Stimulated activated CD4-positive, alpha-beta T cell treated with anti-CD3 and anti-CD28 coated beads, Interleukin-12 subunit alpha, Interleukin-12 subunit beta, amount 100 ng/mL, for 4 hours (primary cell): ENCODE measurements at places on chromosomes 3 and 15.

- DNase-seq = no peak
Observed at GRCh38 chr15:96858694-96859093, 528.2 kb downstream of the NR2F2 start.

DNA sequence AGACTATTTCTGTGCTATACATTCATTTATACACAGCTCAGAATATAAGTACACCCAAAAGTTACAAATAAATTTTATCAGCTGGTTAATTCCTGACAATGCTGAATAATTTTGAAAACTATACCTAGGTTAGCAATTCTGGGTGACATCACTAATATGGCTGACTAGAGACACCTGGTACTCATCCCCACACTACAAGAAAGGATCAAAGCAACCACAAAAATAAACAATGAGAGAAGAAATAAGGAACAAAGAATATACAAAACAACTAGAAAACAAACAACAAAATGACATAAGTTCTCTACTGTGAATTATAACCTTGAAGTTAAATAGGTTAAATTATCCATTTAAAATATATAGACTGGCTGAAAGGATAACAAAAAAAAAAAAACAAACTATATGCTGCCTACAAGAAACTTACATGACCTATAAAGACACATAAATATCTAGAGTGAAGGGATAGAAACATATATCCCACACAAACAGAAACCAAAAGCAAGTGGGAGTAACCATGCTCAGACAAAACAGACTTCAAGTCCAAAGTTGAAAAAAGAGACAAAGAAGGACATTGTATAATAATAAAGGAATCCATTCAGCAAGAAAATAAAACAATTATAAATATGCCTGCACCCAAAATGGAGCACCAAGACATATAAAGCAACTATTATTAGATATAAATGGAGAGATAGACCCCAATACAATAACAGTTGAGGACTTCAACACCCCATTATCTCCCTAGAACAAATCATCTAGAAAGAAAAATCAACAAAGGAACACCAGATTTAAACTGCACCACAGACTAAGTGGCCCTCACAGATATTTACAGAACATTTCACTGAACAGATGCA, 57.8 kb downstream of the IMPG2 start:
- no peak for DNase-seq

DNA sequence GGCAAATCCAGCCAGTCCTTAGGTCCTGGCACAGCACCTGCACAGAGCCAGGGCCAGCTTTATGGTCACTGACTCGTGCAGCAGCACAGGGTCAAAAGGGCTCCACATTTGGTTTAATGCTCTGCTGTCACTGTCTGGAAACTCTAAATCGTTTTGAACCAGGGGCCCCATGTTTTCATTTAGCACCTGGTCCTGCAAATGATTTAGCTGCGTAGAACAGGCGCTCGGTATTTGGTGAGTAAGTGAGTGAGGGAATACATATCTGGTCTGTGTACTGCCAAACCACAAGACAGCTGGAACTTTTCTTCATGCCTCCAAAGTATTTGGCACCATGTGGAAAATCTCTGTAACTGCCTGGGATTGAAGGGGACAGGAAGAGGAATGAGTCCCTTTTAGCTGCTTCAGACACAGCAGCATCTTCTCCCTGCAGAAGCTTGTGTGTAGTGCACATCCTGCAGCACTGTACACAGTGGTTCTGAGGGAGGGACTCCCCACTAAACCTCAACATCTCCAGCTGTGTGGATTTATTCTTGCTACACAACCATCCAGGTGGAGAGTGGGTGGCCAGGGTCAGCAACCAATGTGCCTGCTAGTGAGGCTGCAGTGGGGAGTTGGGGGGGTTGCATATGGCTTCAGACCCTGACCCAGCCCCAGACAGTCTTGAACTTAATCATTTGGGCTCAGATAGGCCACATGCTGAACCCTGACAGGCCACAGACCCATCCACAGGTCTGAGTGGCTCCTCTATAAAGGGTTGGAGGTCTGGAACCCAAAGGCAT, 1.1 kb downstream of the SH2D7 start:
- no peak for DNase-seq

DNA sequence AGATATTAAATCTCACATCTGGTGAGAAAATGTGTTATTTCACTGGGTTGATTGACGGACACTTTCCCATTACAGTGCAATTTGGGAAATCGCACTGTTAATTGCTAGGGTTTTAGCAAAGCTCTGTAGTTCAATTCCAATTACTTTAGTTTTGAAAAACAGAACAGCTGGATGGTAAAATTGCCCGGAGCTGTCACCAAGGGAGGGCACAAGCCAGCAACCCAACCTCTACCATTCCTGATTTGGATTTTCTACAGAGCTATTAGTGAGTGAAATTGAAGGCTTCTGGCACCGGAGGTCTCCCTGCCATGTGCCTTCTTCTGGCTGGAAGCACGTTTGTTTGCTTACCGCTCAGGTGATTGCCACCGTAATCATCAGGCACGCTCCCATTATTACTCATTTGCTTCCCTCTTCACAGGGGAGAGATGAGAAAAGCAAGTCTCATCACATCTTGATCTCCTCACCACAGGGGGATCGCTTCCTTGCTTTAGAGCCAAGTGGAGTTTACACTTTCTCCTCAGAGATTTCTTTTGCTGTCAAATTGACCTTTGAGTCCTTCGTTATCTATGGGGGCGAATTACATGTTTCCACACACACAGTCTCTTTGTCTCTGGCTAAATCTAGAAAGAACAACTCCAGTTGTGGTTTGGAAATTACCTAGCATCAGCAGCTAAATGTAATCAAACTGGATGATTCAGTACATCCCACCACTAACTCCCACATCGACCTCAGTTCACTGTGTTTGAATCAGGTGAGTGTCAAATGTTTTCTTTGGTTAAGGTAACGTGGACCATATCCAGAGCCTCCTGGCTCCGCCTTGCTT, 421.7 kb upstream of the GOLIM4 start:
- no peak for DNase-seq

GRCh38 chr15:73303636-73304035, 65.1 kb downstream of the HCN4 start:
- DNase-seq = no peak

DNA sequence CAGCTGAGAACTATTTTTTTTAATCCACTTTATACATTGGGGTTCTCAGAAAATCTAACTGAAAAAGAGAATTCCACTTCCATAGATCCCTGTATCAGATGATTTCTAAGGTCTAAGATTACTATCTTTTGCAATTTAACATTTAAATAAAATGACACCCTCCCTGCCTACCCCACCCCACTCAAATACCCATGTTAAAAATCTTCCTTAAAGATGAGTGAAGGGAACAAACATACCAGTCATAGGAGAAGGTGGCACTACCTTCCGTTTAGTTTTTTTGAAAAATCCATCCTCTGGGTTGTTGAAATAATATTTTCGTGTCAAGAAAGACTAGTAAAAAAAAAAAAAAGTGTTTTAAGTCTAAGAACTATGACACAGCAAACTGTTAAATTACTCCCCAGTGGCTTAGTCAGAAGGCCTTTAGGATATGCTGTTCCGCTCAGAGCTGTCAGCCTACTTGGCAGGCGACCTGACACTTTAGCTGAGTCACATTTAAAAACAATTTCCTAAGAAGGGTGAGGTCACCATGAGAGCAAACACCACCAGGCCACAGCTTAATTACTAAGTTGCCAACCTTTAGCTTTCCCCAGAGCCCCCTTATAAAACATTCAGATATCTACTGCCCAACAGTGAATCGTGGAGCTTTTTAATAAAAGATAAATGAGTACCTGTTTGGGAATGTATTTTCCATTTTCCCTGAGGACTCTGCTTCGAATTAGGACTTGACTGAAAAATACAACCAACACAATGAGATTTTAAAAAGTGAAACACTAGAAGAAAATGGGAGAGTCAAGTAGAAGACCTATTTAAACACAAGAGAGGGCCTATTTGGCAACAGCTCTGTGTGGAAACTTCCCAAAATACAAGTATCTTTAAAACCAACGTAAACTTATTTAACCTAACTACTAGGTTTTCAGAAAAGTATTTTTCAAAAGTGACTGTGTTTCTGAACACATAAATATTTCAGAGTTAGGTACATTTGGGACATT, 9.6 kb downstream of the EMC3 start:
- no peak for DNase-seq

GRCh38 chr3:136291302-136291701, 41.2 kb downstream of the PCCB start:
- DNase-seq = no peak

DNA sequence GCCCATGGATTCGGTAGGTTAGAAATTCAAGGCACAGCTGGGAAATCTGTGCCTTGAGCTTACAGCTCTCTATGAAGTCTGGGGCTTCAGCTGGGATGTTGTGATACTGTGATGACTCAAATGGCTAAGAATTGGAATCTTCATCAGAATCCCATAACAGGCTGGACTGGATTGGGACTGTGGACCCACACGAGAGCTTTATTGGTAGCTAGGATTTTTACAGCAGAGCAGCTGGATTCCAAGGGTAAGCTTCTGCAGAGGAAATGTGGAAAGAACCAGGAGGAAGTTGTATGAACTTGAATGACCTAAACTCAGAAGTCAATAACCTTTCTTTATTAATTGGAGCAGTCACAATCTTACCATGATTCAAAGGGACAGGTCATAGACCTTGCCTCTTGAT, 1187.1 kb downstream of the ROBO1 start:
- no peak for DNase-seq

- no peak for DNase-seq
Observed at GRCh38 chr3:48561045-48561736, 2.4 kb downstream of the UCN2 start.

GRCh38 chr3:154304936-154305335, 19.4 kb downstream of the DHX36 start:
- DNase-seq = no peak

DNA sequence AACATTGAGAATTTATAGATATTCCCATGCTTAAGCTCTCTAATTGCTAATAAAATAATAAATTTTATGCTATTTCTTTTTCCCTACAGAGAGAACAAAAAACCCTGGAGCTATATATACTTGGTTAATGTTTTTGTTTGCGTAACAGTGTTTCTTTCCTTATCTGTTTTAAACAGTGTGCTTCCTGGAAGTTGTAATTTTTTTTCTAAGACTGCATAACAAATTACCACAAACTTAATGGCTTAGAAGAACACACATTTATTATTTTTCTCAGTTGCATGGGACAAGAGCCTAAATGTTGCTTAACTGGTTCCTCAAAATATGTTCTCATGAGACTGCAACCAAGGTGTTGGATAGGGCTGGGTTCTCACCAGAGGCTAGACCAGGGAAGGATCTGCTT, 49.7 kb upstream of the DPH6 start:
- DNase-seq = no peak

- no peak for DNase-seq
Observed at GRCh38 chr3:195802795-195803194, 8.9 kb downstream of the MUC4 start.

DNA sequence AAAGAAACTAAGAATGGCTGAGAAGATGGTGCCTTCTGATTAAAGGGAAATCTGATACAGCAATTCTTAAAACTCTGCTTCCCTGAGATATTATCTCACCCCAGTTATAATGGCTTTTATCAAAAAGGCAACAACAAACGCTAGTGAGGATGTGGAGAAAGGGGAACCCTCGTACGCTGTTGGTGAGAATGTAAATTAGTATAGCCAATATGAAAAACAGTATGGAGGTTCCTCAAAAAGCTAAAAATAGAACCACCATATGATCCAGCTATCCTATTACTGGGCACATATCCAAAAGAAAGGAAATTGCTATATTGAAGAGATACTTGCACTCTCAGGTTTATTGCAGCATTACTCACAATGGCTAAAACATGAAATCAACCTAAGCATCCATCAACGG, 65.1 kb downstream of the GOLIM4 start:
- no peak for DNase-seq

- DNase-seq = no peak
Observed at GRCh38 chr15:58627046-58627445, 122.5 kb downstream of the ADAM10 start.

DNA sequence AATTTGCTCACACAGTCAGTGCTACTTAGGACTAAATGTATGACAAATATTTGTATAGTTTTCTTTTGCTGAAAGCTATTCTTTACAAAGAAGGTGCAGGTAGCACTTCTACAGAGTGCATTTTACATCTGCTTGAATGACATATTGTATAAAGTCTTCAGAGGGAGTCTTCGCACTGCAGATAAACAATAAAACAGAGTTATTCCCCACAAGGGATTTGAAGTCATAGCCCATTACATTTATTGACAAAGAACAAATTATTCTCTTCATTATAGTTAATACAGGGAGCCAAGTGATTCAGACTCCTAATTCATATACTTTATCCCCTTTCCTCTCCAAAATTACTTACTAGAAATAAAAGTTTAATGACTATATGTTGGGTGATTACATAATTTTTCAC, 529.7 kb downstream of the EDEM1 start:
- no peak for DNase-seq

DNA sequence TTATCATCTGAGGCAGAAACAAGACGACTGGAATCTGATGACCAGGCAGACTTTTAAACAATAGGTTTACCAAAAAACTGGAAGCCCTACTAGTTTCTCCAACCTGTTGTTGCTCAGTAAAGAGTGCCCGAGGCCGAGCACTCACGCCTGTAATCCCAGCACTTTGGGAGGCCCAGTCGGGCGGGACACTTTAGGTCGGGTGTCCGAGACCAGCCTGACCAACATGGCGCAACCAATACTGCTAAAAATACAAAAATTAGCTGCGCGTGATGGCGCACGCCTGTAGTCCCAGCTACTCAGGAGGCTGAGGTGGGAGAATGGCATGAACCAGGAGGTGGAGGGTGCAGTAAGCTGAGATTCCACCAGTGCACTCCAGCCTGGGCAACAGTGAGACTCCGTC, 1.1 kb upstream of the WDR5B start:
- DNase-seq = no peak

GRCh38 chr15:71658036-71658435, 152.3 kb upstream of the NR2E3 start:
- DNase-seq = no peak
